ENCODE measurements at places on chromosomes 2 and 18.
A peak's percentile ranks its signal among the peaks of the same experiment; 100 is the strongest.

DNA sequence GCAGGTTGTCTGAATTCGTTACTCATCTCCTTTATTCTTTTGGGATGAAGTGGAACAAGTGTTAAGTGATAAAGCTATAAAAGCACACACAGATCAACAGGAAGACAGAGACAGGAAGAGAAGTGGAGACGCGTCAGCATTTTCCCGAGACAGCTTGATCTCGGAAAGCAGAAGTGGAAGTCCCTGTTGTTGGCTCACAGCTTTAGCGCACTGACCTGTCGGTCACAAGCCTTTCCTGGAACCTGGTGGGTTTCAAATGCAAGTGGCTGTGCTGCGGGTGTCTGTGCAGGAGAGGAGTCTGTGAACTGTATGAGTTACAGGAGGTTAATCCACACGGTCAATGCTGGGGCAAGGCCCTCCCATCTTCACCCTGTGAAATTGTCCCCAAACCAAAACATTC is 116.6 kb upstream of the PELI1 start:
- H3K4me1 ChIP-seq, result peaks cover 8% of the 10 kb centered on the region
- H3K27ac ChIP-seq, result no peak overlapping the region
- no peak overlapping the region for H3K4me3 ChIP-seq
- no peaks in the 10 kb centered on the region for H3K36me3 ChIP-seq

- no peak overlapping the region for H3K27ac ChIP-seq
- H3K4me1 ChIP-seq, result no peaks in the 10 kb centered on the region
- no peak overlapping the region for H3K4me3 ChIP-seq
- no peaks in the 10 kb centered on the region for H3K27me3 ChIP-seq
- no peaks in the 10 kb centered on the region for H3K36me3 ChIP-seq
Observed at GRCh38 chr2:59594671-59595222, 958.7 kb downstream of the BCL11A start.

DNA sequence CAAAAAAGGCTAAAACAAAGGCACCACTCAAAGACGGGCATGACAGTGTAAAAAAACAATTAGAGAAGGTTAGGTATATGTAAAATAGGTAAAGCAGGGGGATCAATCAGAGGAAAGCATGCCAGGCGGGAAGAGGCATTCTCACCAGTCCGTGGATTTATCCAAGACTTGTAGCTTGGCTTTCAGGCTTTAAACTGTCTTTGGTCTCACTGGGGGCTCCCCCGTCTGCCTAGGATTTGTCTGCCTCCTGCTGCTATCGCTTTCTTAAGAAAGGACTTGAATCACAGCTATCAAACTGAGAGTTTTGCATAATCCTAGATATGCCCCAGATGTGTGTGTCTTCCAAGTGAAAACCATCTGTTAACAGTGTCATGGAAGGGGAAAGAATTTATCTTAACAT is 11.1 kb upstream of the GORASP2 start:
- H3K27me3 ChIP-seq, result no peaks in the 10 kb centered on the region
- peaks cover 18% of the 10 kb centered on the region for H3K4me1 ChIP-seq
- no peak for DNase-seq
- H3K27ac ChIP-seq, result no peak overlapping the region

DNA sequence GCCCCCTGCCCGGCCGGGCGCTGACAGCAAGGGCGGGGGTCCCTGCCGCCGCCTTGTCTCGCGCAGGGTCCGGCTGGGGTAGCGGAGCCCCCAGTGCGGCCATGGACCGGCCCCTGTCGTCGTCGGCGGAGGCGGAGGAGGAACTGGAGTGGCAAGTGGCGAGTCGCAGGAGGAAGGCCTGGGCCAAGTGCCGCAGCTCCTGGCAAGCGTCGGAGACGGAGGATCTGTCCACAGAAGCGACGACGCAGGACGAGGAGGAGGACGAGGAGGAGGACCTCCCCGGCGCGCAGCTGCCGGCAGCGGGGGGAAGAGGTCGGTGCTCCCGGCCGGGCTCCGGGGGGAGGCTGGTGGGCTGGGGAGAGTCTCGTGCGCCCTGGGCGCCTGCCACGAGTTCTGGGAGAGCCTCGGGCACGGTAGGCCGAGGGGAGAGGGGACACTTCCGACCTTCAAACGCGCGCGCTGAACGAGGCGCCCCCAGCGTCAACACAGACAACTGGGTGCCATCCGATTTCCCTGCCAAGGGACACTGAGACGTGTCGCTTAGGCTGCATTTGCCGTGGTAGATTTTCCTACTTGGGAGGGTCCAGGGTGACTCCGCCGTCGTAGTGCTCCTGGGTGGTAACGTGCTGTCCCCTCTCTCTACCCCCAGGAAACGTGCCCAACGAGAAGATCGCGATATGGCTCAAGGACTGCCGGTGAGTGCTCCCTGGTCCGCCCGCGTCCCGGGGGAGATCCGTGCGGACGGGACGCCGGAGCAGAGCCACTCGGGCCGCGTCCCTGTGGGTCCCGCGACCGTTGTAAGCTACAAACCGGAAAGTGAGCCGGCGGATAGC is 652 bp downstream of the ITPRID2 start:
- H3K27ac ChIP-seq, result peak overlapping the region; percentile 96
- peak; percentile 72 for DNase-seq
- H3K36me3 ChIP-seq, result peaks cover 6% of the 10 kb centered on the region
- H3K4me3 ChIP-seq, result peak overlapping the region; percentile 96

- DNase-seq, result no peak
- H3K27me3 ChIP-seq, result no peaks in the 10 kb centered on the region
- H3K4me3 ChIP-seq, result no peak overlapping the region
- no peaks in the 10 kb centered on the region for H3K4me1 ChIP-seq
Observed at GRCh38 chr2:23703037-23703582, 223.8 kb downstream of the ATAD2B start.

All from HepG2 (cell line).